ENCODE measurements at places on chromosomes 3 and 15.

GRCh38 chr3:131543714-131544113, 40.9 kb upstream of the MRPL3 start:
- peak; percentile 71 for DNase-seq

DNA sequence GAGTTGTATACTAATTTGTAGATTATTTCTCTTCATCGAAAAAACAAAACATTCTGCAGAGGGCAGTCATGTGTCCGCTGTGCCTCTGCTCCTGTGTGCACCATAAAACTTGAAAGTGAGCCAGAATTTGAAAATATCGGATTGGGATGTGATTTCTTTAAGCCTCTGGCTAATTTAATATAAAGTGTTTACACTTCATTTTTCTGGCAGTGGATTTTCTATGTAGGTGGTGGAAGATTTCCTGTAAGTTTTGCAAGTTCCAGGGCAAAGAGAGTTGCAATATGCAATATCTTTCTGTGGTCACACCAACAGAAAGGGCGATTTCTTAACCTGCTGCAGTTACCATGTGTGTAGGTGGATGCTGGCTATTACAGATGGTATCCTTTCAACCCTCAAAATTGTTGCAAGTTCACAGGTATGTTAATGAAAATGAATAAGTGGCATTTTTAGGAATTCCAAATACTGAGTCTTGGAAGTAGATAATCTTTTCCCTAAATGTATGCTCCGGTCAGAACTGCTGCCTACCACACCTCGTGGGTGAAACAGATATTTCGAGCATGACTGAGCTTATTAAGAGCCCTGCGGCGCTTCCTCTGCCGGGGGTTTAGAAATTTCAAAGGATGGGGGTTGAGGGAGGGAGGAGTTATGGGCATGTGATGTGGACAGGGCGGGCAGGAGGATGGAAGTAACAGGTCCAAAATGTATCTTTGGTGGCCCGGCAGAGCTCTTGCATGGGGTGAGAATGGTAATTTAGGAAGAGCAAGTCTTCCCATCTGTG, 134.0 kb downstream of the PGPEP1L start:
- peak; percentile 90 for DNase-seq

DNA sequence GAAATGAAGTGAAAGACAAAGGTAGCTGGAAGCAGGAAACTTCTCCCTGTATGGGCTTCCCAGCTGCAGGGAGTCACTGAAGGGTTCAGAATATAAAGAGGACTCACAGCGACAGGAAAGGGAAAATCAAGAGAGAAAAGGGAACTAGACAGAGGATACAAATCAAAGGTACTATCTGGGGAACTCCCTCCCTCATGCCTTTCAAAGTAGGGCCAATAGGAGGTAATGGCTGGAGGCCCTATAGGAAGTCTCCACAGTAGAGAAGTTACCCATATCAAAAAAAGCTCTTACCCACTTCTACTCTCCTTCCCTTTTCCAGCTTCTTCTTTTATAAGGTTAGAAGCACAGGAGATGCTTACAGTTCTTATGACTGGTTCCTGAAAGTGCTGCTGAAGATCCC, 43.5 kb downstream of the FMN1 start:
- DNase-seq = no peak

DNA sequence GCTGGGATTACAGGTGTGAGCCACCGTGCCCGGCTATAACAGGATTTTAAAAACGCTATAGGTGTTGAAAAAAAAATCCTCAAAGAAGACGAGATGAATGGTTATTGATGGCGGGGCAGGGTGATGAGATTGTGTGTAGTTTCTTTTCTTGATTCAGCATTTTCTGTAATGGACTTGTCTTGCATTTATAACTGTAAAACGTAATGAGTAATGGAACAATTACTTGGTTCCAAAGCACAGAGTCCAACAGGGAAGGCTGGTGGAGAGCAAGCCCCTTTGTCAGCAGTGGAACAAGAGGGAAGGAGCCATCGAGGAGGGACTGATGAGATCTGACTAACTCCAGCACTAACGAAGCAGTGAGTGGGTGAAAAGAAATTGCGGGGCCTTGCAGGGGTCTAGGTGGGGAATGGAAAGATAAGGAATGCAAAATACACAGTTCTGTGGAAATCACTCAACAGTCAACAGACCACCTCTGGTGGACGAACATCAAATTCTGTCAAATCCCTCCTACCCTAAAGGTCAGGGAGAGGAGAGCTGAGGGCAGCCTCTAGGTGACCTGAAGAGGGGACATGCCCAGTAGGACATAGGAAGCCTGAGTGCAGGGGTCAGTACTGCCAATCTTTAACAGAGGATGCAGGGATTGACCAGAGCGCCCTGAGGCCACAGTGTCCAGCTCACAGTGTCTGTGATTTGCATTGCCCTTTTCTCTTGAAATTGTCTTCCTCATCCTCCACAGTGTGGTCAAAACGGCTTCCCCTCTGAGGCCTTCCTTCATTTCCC, 23.1 kb upstream of the CDCP1 start:
- no peak for DNase-seq
